ENCODE measurements at places on chromosomes 12 and 14.

DNA sequence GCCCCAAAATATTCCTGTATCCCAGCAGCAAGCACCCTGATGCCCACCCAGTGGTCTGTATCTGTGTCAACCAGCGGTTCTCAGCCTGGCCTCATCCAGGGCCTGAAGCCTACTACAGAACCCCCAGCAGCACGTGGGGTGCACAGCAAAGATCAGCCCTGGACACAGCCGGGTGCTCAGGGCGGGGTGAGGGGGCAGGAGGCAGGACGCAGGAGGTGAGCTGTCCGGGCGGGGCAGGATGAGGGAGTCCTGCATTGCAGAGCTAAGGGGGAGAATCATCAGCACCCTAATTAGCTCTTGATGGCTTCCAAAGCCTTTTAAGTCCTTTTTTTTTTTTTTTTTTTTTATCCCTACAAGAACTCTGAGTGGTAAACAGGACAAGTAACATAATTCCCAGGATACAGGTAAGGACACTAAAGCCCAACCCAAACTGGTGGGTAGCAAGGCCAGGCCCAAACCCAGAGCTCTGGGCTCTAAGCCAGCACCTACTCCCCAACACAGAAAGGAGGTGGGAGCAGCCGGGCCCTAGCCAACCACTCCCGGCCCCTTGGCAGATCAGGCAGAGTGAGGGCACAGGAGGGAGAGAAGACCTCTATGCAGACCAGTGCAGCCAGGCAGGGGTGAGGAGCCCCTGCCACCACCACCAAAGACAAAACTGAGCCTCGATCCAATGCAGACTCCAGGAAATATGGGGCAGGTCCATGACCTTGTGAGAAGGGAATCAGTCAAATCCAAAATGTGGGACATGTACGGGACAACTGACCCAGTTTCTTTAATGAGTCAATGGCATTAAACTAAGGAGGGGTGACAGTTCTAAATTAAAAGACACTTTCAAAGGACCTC lies 32.3 kb upstream of the EIF5 start:
- DNase-seq: no peak

GRCh38 chr14:90883782-90884181 lies 67.6 kb upstream of the TTC7B start:
- no peak for DNase-seq

DNA sequence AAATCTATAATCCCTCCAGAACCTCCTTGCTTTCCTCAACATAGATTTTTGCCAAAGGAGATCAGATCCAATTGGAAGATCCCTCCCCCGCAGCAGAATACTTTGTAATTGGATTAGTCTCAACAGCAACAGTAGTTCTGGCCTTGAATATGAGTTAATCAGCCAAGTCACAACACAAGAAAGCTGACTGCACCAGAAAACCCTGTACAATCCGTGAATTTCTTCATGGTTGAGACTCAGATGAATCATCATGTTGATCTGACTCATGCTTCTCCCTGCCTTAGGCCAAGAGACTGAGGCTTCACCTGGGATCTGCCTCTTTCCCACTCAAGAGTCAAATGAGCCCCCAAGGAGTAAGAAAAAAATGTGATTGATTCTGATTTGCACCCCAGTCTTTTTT lies 3.0 kb upstream of the METTL17 start:
- DNase-seq: no peak

DNA sequence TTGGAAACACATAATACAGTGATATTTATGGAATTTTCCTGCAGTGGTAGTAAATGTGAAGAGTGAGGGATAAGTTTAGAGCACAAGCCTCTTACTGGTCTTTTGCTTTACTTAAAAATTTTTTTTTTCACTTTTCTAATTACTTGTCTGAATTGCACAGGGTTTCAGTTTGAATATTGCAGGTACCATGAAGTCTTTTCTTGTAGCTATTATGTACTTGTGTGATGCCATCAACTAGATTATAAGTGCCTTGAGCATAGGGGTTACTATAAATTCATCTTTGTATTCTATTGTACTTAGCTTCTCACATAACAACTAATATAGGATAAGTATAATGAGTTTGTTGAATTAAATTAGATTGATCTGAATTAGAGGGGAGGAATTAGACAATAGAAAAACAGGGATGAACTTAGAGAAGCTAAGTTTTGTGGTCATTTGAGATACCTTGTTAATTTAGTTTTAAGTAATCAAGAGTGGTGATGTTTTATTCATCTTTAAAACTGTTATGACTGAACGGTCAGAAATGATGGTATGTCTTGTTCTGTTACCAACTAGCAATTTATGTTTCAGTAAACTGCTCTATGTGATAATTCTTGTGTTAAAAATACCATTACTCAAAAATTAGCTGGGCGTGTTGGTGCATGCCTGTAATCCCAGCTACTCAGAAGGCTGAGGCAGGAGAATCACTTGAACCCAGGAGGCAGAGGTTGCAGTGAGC lies 42.1 kb downstream of the CCDC91 start:
- no peak for DNase-seq

GRCh38 chr12:85016413-85016812 lies 19.7 kb downstream of the TSPAN19 start:
- no peak for DNase-seq

- no peak for DNase-seq
Measured at GRCh38 chr14:37637341-37637740, 41.9 kb downstream of the TTC6 start.

DNA sequence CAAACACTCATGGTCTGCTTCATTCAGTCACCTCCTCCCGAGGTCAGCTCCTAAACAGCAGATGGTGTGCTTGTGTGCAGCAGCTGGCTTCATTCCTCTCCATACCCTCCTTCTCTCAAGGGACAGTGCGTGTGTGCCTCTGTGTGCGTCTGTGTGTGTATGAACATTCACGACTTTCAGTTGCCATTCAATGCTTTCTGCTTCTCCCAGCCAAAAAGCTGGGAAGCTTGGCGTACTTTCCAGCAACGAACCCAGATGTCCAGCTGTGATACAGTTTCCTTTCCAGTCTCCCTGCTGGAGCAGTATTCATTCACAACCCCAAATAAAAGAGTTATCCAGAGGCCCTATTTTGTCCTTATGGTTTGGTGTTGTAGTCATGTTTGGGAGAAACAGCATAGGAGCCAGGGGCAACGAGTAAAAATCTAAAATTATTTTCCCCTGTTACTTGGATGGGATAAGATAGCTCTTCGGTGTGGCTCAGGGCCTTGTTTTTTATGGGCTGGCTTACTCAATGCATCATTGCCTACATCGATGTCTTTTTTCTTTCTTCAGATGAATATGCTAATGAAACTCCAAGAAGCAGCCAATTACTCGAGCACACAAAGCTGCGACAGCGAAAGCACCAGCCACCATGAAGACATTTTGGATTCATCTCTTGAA lies 379.3 kb downstream of the NAV3 start:
- DNase-seq: peak; percentile 97

- no peak for DNase-seq
Measured at GRCh38 chr14:29459531-29459930, 468.1 kb downstream of the PRKD1 start.

- DNase-seq: no peak
Measured at GRCh38 chr14:71725922-71726579, 206.2 kb upstream of the RGS6 start.

GRCh38 chr12:108783446-108783845 lies 52.1 kb upstream of the CORO1C start:
- DNase-seq: no peak

DNA sequence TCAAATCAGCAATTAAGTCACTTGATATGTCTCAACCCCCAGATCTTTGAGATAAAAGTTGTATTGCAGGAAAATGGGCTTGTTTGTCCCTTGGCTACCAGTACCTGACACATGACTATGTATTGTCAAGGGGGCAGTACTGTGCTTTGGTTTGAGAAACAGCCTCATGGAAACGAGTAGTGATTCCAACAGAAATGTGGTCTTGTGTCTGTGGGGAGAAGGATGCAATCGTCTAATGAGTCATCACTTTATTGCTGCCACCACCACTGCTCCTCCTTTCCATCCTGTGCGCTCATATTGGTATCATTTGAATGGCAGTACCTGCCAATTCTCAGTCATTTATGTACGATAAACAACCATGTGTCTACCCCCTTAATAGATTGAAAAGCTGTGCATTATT lies 72.8 kb upstream of the ARHGAP5 start:
- DNase-seq: no peak

- DNase-seq: no peak
Measured at GRCh38 chr14:61290701-61291100, 9.6 kb upstream of the TMEM30B start.

DNA sequence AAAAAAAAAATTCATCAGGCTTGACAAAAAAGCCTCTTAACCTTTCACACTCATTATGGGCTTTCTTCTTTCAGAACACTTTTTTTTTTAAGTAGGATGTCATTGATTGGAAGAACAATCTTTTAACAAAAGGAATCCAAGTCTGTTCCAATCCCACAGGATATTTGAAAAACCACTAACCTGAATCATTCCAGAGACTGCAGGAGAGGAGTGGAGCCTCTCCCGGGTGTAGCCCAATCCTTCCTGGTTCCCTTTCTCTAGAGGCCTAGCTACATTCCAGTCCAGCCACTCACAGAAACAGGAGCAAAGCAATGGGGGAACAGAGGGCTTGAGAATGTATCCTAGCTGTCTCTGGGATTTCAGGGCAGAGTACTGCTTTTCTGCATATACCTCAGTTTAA lies 4.3 kb downstream of the MFAP5 start:
- no peak for DNase-seq

- DNase-seq: no peak
Measured at GRCh38 chr12:48075832-48076231, 30.0 kb downstream of the SENP1 start.

DNA sequence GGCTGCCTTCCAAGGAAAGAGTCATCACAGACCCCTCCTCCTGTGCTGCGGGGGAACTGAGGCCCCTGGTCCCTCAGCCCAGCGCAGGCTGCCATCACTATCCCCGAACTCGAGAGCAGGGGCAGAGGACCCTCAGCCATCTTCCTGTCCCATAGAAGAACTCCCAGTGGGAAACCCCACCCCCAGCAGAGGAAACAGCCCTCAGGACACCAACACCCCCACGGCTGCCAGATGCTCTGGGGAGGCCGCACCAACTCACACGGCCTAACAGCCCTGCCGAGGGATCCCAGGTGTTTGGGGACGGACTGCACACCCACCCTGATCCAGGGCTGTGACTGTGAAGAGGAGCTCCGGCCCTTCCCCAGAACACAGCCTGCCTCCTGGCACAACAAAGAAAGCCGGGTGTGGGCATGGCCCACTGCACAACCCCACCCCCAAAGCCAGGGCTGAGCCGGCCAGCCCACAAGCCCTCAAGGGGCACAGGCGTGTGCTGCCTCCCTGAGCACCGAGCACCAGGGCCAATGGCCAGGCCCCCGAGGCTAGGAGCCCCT lies 16.3 kb upstream of the C14orf180 start:
- DNase-seq: no peak

DNA sequence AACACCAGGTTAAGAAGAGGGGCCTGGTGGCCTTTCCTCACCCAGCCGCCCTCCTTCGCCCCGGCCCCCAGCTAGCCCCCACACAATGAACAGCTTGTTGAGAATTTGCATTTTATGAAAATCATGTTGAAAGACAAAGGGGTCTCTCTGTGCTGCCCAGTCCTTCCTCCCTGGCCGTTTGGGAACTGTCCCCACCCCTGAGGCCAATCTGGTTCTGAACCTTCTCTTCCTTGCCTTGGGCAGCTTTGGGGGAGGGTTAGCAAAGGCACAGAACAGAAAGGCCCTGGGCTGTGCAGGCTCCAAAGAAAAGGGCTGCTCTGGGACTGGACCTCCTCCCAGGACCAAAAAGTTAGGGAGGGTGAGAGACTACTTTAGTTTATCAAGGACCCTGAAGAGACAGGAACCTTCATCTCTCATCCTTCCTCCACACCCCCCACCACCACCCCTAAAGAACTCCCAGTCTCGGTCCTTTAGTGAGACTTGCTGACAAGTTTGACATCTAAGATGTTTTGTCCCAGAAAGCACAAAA lies 1.3 kb downstream of the TAMALIN start:
- no peak for DNase-seq

GRCh38 chr14:32100175-32100574 lies 23.1 kb downstream of the ARHGAP5 start:
- no peak for DNase-seq

GRCh38 chr14:73814153-73814552 lies 37.5 kb upstream of the PTGR2 start:
- no peak for DNase-seq

DNA sequence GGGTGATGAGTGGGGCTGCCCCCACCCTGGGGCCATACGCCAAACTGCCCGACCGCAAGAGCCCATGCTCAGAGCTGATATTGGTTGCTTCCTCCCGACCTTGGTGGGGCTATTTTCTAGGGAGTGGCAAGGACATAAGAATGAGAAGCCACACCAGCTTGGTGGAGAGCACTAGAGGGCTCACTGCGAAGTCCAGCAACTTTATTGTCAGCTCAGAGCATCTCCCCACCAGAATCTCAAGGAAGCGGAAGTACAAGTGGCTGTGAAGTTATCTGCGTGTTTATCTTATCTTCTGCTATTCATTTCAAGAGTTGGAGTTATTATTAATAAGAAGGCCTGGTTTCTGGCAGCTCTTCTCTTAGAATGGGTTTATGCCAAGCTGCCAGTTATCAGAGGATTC lies 4.9 kb upstream of the PLXNC1 start:
- no peak for DNase-seq

DNA sequence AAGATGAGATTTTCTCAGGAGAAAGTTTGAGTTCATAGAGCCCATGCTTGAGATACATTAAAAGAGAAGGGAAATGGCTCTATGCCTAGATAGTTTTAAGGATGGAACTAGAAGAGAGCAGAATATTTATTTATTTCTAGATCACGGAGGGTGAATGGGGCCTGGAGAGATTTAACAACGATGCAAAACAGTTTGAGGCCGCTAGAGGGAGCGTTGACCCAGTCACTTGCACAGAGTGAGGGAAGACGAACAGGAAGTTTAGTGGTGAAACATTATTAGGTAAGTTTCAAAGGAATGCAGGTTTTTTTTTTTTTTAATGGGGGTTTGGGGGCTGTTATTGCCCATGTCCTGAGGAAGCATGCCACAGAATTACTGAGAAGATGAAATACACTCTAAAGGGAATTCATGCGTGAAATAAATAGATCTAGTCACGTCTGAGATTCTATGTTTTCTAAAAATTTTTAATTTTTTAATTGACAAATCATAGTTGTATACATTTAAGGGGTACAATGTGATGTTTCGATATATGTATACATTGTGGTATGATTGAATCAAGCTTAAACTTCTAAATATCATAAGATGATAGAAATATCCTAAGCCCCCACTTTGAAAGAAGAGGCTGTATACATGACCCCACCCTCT lies 14.8 kb upstream of the PPP1R1A start:
- peak; percentile 67 for DNase-seq

GRCh38 chr14:102911541-102911951 lies 10.9 kb upstream of the AMN start:
- DNase-seq: no peak

DNA sequence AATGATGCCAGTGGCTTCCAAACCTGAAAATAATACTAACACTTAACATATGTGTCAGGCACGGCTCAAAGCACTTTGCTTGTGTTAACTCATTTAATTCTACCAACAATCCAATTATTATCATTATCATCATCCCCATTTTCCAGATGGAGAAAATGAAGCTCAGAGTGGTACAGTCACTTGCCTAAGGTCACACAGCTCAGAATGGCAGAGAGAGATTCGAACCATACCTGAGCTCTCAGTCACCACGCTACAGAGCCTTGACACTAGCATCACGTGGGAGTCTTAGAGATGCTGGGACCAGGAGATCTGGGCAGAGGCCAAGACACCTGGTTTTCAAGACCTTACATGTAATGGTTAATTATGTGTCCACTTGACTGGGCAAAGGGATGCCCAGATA lies 34.2 kb downstream of the DHX37 start:
- DNase-seq: no peak

Data from NCI-H345 (cell line).